ENCODE measurements at places on chromosomes 6 and 20. TPM values are rescaled to one million over a fixed set of nuclear protein-coding genes. Genes with fewer than 3 reads are reported as not detected.

DNA sequence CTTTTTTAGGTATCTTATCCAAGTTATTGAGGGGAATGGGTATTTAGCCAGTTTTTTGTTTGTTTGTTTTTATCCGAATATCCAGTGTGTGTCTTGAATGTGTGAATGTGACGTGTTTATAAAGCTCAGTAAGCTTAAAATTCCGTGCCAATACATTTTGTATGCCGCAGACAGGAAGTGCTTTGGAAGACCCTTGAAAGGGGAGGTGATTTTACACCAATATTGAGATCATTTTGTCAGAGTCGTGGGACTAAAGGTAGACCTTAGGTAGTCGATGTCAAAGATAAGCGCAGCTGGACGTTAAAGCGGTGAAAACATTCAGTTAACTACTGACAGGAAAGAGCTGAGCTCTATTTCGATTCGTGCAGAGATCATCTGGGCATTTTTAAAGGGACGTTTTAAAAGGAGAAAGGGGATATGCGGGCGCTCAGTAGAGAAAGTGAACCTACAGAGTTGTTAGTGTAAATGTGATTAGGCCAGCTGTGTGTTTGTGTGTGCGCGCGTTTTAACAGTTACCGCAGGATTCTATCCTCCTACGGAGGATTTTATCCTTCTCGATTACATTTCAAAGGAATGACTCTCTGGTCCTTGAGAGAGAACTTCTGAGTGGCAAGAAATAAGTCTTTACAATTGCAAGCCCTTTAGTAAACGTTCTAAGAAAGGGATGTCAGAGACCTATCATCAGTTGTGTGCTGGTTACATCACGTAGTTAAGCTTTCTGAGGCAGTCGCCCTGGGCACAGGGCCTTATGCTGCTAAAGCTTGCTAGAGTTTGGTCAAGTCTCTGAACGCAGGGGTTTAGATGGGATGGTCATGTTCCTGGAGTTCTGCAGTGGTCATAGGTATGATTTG lies 625 bp upstream of the ECHDC1 start:
- no peaks in the 10 kb centered on the region for H3K27me3 ChIP-seq
- H3K27ac ChIP-seq: no peak overlapping the region
- DNase-seq: no peak
- H3K4me1 ChIP-seq: peaks cover 7% of the 10 kb centered on the region
- no peak overlapping the region for H3K4me3 ChIP-seq

- no peaks in the 10 kb centered on the region for H3K4me1 ChIP-seq
- H3K4me3 ChIP-seq: no peak overlapping the region
- no peak for DNase-seq
These were observed 1215.6 kb upstream of the MAP3K7 start for GRCh38 chr6:91802431-91802830.

GRCh38 chr6:87237804-87238203 lies 82.4 kb downstream of the ZNF292 start:
- H3K4me1 ChIP-seq: peaks cover 11% of the 10 kb centered on the region
- H3K27ac ChIP-seq: no peak overlapping the region
- peaks cover 5% of the 10 kb centered on the region for H3K36me3 ChIP-seq
- H3K27me3 ChIP-seq: no peaks in the 10 kb centered on the region

GRCh38 chr6:71034563-71035345 lies 77.9 kb upstream of the B3GAT2 start:
- H3K27ac ChIP-seq: no peak overlapping the region
- no peaks in the 10 kb centered on the region for H3K36me3 ChIP-seq
- no peak overlapping the region for H3K4me3 ChIP-seq

GRCh38 chr20:14093652-14094051 lies 98.3 kb downstream of the MACROD2 start:
- no peaks in the 10 kb centered on the region for H3K4me1 ChIP-seq
- no peaks in the 10 kb centered on the region for H3K36me3 ChIP-seq
- H3K27me3 ChIP-seq: no peaks in the 10 kb centered on the region
- H3K27ac ChIP-seq: no peak overlapping the region
- no peak overlapping the region for H3K4me3 ChIP-seq
- no peak for DNase-seq

- DNase-seq: no peak
- H3K27me3 ChIP-seq: peaks cover 3% of the 10 kb centered on the region
- H3K4me3 ChIP-seq: no peak overlapping the region
- no peak overlapping the region for H3K27ac ChIP-seq
These were observed 3.8 kb downstream of the NOTCH4 start for GRCh38 chr6:32220021-32220420.

DNA sequence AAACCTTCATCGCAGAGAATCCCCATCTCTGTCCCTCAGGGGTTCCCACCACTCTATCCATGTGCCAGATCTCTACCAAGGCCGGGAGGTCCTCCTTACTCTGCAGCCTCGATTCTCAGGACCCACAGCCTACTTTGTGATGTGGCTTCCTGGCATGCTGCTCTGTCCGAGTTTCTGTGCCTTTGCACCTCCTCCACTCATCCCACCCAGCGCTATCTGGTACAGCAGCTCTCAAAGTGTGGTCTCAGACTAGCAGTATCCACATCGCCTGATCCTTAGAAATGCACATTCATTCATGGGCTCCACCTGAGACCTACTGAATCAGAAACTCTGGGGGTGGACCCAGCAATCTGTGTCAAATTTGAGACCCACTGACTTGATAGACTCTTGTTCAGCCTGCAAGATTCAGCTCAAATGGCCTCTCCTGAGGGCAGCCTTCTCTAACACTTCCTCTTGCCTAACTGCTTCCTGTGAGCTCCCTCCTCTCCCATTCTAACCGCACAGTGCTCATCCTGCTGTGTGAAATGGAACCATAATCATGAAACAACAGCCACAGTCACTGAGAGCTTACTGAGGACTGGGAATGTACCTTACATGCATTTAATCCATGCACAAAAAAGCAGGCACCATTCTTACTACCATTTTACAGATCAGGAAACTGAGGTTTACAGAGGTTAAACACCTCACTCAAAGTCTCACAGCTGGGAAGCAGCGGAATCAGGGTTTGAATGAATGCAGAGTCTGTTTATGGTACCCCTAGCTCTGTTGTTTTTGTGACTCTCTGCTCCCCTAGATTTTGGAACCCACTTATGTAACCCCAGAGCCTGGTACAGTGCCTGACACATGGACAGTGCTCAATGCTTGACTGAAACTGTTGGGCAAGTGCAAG lies 69.4 kb downstream of the JPH2 start:
- H3K36me3 ChIP-seq: no peaks in the 10 kb centered on the region
- H3K27me3 ChIP-seq: peaks cover 31% of the 10 kb centered on the region
- H3K27ac ChIP-seq: no peak overlapping the region
- no peak for DNase-seq
- peaks cover 6% of the 10 kb centered on the region for H3K4me1 ChIP-seq

DNA sequence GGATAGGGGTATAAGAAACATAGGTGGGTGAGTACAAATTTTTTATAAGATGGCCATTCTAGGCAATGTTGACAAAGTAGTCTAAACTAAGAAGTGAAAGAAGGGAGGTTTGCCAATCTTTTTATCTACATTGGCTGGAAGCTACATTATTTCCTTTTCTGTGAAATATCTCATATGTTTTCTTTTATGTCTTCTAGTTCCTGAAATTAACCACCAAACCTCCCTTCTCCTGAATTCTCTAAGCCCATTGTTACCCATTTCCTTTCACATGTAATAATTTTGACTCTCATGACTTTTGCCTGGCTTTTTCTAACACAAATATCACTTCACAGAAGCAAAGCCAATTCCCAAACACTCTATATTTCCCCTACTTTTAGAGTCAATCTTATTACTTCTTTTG lies 496.2 kb upstream of the JAG1 start:
- no peaks in the 10 kb centered on the region for H3K36me3 ChIP-seq
- H3K4me1 ChIP-seq: no peaks in the 10 kb centered on the region
- H3K27ac ChIP-seq: no peak overlapping the region
- no peak for DNase-seq
- H3K27me3 ChIP-seq: peaks cover 1% of the 10 kb centered on the region

DNA sequence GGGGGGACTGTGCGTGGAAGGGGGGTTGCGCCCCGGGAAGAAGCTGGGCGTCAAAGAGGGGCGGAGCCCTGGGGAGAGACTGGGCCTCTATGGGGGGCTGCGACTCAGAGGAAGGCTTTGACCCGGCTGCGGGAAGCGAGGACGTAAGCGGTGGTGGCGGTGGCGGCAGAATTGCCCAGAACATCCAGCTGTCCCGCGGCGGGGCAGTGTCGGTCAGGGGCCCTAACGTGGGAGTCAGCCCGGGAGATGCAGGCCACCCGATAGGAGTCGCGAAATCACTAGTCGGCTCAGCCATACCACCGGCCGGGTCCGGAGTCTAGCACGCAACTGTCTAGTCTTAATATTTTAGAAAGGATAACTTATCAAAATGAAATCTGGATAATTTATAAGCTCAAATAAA lies 387.6 kb upstream of the EYS start:
- H3K4me3 ChIP-seq: no peak overlapping the region
- no peak for DNase-seq

- H3K4me1 ChIP-seq: peaks cover 5% of the 10 kb centered on the region
- H3K27me3 ChIP-seq: no peaks in the 10 kb centered on the region
- no peak for DNase-seq
- H3K27ac ChIP-seq: no peak overlapping the region
These were observed 41.0 kb downstream of the PHF3 start for GRCh38 chr6:63676412-63677114.

- peaks cover 2% of the 10 kb centered on the region for H3K27me3 ChIP-seq
- H3K36me3 ChIP-seq: no peaks in the 10 kb centered on the region
- H3K27ac ChIP-seq: no peak overlapping the region
These were observed 518.6 kb downstream of the PKHD1 start for GRCh38 chr6:51568771-51569170.

DNA sequence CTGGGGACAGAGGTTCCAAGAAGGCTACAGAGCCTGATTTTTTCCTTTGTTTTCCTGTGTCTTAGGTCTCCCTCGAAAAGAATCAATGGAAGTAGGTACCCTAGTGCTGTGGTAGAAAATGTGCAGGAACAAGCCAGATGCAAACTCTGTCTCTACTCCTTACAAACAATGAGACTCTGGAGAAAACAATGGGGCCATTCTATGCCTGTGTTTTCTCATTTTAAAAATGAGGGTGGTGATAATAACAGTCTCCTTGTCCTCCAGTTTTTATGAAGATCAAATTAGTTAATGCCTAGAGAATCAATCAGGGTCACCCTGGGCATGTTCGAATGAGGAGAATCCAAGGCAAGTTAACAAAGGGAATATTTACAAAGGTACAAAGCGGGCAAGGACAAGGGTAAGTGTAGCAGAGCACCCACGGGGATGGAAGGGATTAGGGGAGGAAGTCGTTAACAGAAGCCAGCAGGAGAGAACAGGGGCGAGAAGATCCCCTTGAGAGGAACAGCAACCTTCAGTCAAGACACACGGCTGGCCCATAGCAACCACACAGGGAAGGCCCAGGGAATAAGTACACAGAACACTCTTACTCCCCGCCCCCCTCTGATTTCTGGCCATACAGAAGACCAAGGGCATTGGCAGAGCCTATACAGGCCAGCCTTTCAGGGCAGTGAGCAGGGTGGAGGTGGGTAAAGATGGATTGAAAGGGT lies 342.8 kb downstream of the PTPRT start:
- H3K4me1 ChIP-seq: no peaks in the 10 kb centered on the region
- DNase-seq: no peak
- H3K27me3 ChIP-seq: no peaks in the 10 kb centered on the region
- no peaks in the 10 kb centered on the region for H3K36me3 ChIP-seq

KCNK15 gene
- total RNA-seq: 1.1 TPM

CST2 gene
- total RNA-seq: not detected

KIAA0408 gene
- 16.9 TPM for total RNA-seq

NR2E1 gene
- not detected for total RNA-seq

All from activated T-helper 1 cell treated with anti-CD3 and anti-CD28 coated beads, Interleukin-12 subunit alpha, Interleukin-12 subunit beta, Interleukin-2, Interleukin-4 antibody, amounts not matched to agents 30 ng/mL and 10 ng/mL and 1 ng/mL, durations not matched to agents 14 hours and 24 hours and 36 hours (primary cell).